ENCODE measurements at places on chromosomes 7 and 10.

DNA sequence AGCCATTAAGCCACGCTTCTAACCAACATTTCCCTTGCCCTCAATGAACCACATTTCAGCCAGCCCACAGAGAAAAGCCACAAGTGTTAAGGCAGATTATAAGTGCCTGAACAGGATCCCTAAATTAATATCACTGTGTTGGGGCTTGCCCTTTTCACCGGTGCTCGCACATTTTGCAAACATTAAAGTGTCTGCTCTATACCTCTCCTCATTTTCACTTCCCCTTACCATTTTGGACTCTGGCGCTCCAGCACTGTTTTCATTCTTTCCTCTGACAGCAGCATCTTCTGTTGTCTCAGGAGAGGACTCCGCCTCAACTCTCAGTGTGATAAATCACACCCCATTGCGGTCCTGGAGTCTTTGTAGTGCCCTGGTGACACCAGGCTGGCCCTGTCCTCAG is 274.2 kb downstream of the BAMBI start:
- DNase-seq: no peak

DNA sequence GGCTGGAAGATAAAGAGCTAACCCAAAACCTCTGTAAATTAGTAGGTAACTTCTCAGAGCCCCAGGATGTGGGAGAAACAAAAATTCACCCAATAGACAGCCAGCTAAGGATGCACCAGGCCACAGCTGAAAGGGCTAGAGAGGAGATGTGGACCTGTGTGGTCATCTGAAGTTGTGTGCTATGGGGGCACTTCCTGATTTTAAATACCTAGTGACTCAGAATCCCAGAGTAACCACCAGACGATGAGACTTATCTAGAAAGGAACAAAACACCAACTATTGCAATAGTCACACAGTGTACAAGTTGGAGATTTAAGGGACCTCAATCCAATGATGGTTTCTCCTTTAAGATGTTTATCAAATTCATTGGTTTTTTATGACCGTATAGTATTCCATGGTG is 408.3 kb upstream of the ANKRD30A start:
- DNase-seq: no peak

- no peak for DNase-seq
These were observed 10.8 kb upstream of the LRRC4 start for GRCh38 chr7:128042012-128042411.

DNA sequence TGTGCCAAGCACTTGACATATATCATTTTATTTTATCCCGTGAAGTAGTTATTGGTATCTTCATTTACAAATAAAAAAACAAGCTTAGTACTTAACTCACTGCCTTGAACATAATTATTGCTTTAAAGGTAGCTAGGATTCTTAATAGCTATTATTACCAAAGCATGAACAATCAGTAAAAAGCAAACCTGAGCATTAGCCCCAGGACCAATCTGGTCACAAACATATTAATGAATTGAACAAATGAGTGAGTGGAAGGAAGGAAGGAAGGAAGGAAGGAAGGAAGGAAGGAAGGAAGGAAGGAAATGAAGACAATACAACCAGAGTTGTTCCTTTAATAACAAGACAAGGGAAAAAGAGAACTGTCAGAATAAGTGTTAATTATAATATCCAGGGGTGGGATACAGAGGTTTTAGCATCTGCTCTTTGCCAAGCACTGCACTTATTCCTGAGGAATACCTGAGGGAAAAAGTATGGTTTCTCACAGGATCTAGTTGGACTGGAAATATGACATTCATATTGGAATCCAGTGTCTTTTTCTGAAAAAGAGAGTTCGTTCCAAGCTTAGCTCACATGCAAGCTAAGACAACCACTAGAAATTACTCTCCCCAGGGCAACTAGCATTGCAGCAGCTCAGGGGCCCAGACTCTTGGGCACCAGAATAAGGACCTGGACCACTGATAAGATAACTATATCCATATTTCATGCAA is 172.9 kb upstream of the MGMT start:
- peak; percentile 35 for DNase-seq

GRCh38 chr7:90432752-90433151 is 29.5 kb downstream of the CLDN12 start:
- DNase-seq: no peak

DNA sequence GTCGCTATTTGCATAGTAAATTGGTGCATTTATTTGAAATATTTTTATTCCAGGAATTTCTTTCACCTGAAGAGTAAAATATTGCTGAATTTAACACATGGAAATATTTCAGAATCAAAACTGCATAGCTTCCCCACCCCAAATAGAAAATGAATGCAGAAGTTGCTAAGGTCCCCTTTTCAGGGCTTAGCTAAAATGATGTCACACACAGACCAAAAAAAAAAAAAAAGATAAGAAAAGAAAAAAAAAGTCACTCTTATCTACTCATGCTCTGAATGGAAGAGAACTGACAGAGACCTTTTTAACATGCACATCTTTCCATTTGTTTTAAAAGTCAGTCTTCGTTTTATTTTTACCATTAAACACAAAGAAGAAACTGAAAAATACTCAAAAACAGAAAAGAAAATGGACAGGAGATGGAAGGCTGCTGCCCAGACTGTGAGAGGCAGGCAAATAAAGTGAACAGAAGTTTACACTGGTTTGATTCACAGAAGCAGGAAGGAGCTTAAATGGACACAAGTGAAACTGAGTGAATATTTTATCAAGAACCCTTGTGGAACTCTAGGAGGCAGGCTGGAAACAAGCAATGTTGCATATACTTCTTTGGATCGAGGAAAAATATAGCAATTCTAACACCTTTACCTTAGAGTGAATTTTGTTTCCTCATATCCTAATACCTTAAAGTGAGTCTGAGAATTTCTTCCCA is 32.0 kb downstream of the PSMC2 start:
- DNase-seq: no peak

DNA sequence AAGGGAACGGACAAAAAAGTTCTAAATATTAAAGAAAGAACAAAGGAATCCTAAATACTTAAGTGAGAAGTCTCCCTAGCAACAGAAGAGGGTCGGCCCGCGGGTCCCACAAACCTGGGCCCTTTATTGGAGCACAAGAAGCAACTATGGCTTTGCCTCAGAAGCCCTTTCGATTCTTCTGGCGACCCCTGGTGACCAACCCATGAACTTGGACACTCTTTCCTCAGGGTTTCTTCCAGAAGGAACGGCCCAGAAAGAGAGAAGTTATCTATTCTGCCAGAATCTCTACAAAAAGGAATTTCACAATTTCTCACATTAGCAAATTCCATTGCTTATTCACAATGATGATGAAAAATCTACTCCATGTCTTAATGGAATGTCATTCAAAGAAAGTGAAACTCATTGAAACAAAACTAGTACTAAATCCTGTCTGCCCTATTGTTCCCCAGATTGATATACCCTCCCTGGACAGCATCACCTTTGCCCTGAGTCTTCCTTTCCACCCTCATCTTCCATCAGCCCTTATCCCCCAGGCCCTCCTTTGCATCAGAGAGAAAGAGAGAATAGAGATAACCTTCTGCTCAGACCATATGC is 43.7 kb downstream of the CPVL start:
- peak; percentile 70 for DNase-seq

DNA sequence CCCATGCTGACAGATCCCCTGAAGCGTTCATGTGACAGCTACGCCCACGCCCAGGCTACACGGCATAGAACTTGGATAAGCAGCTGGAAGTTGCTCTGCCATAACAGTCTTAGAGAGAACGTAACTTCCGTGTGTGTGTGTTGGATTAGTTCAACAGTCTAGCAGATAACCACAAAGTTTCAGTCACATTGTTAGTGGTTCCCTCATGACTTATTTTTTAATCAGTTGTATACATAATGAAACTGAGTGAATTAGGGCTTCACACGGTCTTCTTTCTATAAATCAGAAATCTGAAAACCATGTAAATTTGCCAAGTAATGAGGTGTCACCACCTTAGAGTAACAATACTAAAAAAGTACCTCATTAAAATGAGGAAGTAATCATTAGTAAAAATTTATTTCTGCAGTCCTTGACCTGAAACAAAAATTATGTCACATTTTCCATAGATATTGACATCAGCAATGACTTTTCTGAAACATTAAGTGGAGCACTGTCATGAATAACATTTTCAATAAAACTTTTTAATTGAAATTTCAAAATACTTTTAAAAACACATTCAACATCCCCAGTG is 21.7 kb upstream of the MACC1 start:
- no peak for DNase-seq

GRCh38 chr10:67667035-67667425 is 29.0 kb downstream of the CTNNA3 start:
- no peak for DNase-seq

- DNase-seq: no peak
These were observed 22.4 kb upstream of the PRSS58 start for GRCh38 chr7:142280263-142280662.

- DNase-seq: no peak
These were observed 76.8 kb downstream of the GATA3 start for GRCh38 chr10:8130973-8131911.

- DNase-seq: no peak
These were observed 10.1 kb downstream of the NUDT1 start for GRCh38 chr7:2251841-2252771.

GRCh38 chr10:101779544-101780186 is 3.6 kb downstream of the NPM3 start:
- peak; percentile 87 for DNase-seq

- DNase-seq: no peak
These were observed 5.5 kb upstream of the H2AZ2 start for GRCh38 chr7:44853391-44853790.

GRCh38 chr7:27930910-27931476 is 191.0 kb downstream of the TAX1BP1 start:
- no peak for DNase-seq

GRCh38 chr7:55977831-55978230 is 13.4 kb downstream of the NIPSNAP2 start:
- no peak for DNase-seq

DNA sequence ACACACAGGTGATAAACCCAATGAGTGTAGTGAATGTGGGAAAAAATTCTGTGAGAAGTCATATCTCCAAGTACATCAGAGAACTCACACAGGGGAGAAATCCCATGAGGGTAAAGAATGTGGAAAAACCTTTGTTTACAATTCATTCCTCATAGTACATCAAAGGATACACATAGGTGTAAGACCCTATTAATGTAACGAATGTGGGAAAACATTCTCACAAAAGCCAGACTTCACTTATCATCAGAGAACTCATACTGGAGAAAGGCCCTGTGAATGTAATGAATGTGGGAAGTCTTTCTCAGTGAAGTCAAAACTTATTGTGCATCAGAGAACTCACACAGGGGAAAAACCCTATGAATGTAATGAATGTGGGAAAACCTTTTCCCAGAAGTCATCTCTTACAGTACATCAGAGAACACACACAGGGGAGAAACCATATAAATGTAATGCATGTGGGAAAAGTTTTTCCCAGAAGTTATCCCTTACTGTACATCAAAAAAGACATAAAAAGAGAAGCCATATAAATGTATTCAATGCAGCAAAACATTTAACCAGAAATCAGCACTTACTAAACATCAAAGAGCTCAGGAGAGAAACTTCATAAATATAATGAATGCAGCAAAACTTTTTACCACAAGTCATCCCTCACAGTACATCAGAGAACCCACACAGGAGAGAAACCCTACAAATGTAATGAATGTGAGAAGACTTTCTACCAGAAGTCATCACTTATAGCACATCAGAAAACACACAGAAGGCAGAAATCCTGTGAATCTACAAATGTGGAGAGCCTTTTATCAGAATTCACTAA is 49.8 kb downstream of the ZNF239 start:
- DNase-seq: no peak

GRCh38 chr10:132464256-132465192 is 67.5 kb downstream of the PWWP2B start:
- DNase-seq: peak; percentile 2

DNA sequence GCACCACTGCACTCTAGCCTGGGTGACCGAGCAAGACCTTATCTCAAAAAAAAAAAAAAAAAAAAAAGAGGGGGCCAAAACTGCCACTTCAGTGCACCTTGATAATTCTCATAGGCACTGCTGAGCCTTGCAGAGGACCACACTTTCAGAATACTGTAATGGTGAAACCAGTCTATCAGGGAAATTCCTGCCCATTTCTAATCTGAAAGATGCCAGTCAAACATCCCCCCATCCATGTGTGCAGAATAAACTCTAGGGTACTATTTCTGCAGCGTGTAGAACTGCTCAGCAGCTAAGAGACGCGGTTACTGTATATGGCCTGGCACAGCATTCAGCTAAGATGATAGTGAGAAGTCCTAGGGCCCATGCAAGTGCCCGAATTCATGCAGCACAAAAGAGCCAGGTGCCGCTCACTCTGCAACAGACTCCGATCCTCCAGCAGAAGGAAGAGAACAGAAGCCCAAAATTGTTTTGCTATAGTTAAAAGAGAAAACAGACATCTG is 286.8 kb upstream of the KLF14 start:
- DNase-seq: no peak

- DNase-seq: no peak
These were observed 20.7 kb downstream of the SLC16A9 start for GRCh38 chr10:59688921-59689351.

GRCh38 chr7:50981743-50982142 is 199.0 kb upstream of the GRB10 start:
- DNase-seq: no peak

GRCh38 chr10:9921544-9921943 is 1096.1 kb upstream of the CELF2 start:
- DNase-seq: no peak

DNA sequence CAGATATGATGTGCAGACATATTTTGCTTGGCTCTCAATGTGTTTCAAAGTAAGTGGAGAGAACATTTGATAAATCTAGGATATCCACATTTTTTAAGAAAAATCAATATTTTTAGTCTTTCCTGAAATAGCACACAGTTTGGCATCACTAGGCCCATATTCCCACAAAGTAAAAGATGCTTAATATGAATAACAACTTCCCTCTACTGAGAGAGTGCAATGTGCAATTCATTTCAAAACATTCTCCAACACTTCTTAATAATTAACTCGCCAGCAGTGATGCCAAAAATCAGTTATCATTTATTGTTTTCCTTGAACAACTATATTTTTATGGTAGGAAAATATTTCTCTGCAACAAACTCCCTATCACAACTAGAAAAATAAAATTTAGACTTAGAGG is 800.2 kb upstream of the MBL2 start:
- no peak for DNase-seq

GRCh38 chr10:79937701-79938151 is 11.2 kb downstream of the SFTPD start:
- DNase-seq: no peak

GRCh38 chr7:69564454-69565417 is 33.5 kb upstream of the AUTS2 start:
- peak; percentile 81 for DNase-seq

DNA sequence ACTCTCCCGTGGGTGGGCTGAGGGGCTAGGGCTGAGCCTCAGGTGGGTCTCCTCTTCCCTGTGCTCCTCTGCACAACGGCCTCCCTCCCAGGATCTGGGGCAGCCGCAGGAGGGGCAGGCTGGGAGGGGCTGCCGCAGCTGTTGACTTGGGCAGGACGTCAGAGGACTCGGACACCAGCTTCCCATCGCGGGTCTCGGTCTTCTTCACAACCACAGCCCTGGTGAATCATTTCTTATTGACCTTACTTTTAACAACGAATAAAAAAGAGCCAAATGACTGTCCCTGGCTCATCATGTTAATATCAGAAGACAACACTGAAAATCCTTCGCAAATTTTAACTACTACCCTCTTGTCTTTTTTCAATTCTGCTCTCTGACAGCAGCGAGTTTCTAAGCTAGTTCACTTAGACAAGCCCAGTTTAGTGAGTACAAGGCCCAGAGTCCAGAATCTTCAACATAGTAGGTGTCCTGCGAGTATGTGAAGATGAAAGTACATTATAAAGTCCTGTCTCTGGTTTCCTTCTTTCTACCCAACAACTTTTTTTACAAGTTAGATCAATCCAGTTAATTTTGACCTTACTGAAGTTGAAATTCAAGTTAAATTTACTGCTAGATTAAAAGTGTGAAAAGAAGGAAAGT is 32.4 kb downstream of the CTNNA3 start:
- no peak for DNase-seq

Data from BE2C (cell line).